Hematopoietic multipotent progenitor cell treated with erythropoietin and hydrocortisone succinate and interleukin-3 and kit ligand, for 6 days (in vitro differentiated cells): ENCODE measurements at places on chromosomes 4 and X.

- DNase-seq, result no peak
These were observed 327.0 kb downstream of the HNRNPD start for GRCh38 chr4:82046796-82047195.

GRCh38 chr4:99934891-99935290 is 11.5 kb downstream of the DNAJB14 start:
- peak; percentile 24 for DNase-seq

GRCh38 chr4:27084685-27085361 is 224.2 kb downstream of the STIM2 start:
- peak; percentile 20 for DNase-seq

DNA sequence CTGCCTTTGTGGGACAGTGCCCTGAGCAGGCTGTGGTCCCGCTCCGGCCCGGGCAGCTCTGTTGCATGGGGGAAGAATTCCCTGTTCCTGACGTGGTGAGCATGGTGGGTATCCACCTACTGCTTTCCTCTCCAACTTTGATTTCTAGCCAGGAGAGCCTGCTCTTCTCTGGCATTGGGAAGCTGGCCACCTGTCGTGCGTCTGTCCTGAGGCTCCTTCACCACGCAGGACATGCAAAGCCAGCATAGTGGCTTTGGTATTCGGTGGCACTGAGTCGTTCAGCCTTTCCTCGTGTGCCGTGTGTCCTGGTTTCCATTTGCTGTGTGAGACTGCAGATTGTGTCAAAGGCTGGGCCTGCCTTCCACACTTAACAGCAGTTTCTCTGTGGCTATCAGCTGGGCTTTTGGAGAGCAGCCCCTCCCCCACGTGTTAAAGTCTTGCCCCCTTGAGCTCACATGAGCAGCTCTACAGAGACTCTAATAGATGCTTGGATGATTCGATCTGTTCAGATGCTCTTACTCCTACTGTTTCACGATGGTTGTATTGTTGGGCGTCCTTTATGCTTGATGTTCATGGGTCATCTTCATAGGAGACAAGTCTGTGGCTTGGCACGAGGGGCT is 46.3 kb upstream of the CLCN4 start:
- DNase-seq, result no peak

GRCh38 chr4:108018040-108018883 is 28.6 kb downstream of the HADH start:
- DNase-seq, result peak; percentile 89

DNA sequence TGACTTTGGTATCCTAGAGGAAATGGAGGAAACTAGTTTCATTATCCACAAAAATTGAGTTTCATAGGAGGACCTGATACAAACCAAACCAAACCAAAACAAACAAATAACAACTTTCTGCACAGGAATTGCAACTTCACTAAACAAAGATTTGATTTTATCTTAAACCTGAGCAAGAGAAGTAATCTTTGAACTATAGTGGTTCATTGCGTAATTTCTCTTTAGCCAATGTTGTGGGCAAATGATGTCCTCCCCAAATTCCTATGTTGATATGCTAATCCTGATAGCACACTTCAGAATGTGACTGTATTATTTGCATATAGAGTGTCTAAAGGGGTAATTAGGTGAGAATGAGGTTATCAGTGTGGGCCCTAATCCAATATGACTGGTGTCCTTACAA is 102.4 kb downstream of the CAMK2D start:
- DNase-seq, result no peak

DNA sequence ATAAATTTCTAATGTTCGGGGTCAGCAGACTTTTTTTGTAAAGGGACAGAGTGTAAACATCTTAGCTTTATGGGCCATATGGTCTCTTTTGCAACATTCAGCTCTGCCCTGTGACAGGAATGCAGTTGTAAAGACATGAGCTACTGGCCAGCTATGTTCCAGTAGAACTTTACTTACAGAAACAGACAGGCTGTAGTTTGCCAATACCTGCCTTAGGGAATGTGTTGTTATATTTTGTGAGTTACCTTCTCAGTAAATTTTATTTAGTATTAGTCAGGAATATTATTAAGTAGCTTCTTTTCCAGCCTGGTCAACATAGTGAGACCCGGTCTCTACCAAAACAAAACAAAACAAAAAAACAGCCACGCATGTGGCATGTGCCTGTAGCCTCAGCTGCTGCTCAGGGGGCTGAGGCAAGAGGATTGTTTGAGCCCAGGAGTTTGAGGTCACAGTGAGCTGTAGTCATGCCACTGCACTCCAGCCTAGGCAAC is 48.7 kb downstream of the HTT start:
- DNase-seq, result no peak

DNA sequence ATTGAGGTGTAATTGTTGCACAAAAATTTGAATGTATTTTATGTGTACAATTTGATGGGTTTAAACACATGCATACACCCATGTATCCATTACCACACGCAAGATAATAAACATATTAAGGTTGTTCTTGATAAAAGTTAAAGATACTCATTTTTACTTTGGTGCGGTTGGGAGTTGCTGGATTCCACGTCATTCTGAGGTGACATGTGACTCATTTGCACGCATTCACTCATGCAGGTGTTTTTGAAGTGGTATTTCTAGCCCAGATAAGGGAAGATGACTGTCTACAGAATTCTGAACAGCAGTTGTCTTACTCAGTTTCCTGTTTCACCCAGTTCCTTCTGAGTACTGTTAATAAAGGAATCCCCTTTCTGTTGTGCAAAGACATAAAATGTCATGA is 142.0 kb downstream of the RTL3 start:
- no peak for DNase-seq

DNA sequence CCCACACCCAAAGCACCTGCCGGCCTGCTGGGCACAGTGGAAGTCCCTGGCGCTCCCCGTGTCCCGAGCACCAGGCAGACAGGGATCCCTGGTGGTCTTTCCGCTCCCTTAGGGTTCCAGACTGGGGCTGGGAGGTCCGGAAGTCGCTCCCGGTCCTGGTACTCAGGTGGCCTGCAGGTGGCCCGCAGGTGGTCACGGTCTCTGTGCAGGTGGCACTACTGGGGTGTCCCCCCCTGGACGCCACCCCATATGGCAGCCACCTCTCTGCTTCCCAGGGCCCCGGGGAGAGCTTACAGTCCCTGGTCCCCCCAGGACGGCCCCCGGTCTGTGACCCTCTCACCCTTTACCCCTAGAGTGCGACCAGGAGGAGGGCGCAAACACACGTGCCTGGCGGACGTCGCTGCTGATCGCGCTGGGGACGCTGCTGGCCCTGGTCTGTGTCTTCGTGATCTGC is 13.6 kb downstream of the SLC25A6 start:
- no peak for DNase-seq

DNA sequence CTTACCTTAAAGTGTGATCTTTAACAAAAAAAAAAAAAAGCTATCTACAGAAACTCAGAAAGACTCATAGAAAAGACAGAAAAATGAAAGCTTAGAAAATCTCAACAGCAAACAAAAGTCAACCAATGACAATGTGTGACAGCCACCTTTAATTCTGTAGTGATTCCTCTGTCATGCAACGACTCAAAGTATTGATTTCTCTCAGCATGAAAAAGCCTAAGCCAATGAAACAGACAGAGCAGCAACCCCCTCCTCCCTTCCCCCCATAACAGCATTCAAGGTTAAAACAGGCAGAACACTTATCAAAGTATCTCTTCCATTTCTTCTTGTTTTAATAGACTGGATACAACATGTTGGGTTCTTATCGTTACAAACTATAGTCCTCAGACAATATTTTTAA is 112.5 kb downstream of the MAB21L2 start:
- DNase-seq, result no peak
